ENCODE measurements at places on chromosomes 6 and 20.

DNA sequence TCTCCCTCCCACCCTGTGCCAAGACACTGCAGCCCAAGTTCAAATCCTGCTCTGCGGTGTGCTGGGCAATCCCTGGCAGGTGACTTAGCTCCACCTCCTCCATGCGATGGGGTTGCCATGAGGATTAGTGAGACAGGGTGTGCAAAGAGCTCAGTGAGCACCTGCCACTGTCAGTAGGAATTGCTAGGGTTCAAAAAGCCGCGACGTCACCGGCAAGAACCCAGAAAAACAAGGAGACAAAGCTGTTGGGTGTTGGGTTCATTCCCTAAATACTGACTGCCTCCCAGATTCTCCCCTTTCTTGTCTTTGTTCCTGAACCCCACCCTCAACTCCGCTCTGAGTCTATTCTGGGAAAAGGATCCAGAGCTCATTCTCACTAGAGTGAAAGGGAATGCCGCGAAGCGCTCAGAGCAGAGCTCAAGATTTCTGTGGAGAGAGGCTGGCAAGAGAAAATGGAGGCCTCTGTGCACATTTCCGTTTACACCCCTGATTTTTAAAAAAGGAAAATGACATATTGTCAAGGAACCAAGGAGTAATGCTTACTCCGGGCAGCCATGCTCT, 13.3 kb downstream of the PMEPA1 start:
- H3K27ac ChIP-seq = no peak overlapping the region
- H3K36me3 ChIP-seq = no peaks in the 10 kb centered on the region
- H3K27me3 ChIP-seq = peaks cover 15% of the 10 kb centered on the region
- H3K4me3 ChIP-seq = no peak overlapping the region
- DNase-seq = no peak

DNA sequence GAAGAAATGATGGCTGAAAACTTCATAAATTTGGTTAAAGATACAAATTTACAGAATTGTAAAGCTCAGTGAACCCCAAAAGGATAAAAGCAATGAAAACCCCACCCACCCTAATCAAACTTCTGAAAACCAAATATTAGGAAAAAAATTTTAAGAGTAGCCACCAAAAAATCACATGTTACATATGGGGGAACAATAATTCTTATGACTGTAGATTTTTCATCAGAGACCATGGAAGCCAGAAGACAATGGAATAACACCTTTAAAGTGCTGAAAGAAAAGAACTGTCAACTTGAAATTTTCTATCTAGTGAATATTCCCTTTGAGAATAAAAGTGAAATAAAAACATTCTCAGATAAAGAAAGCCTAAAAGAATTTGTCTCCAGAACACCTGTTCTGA, 24.4 kb downstream of the PROCR start:
- H3K4me3 ChIP-seq = no peak overlapping the region
- no peak for DNase-seq
- H3K4me1 ChIP-seq = no peaks in the 10 kb centered on the region
- no peak overlapping the region for H3K27ac ChIP-seq
- H3K27me3 ChIP-seq = no peaks in the 10 kb centered on the region

DNA sequence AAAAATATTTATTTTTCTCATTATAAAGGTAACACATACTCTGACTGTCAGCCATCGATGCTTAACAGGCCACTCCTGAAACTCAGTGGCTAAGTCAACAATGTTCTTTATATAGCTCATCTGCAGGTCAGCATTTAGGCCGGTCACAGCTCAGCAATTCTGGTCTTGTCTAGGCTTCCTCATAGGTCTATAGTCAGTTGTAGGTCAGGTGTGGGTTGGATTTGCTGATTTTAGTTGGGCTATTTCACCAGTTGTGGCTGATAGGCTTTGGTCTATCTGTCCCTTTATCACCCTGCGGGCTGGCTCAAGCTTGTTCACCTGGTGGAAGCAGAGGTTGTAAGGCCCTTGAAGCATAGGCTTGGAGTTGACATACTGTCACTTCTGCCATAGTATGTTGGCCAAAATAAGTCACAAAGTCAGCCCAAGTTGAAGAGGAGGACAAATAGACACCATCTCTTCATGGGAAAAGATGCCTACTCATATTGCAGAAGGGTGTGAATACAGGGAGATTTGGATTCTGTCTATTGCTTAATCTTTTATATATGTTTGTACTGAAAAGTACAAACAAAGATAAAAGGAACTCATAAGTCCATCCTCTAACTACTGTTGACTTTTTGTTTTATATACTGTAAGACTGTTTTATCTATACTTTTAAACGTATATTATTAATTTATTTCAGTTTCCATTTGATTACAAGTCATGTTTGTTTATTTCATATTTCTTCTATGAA, 75.0 kb downstream of the BCKDHB start:
- peaks cover 3% of the 10 kb centered on the region for H3K36me3 ChIP-seq
- no peaks in the 10 kb centered on the region for H3K27me3 ChIP-seq
- DNase-seq = no peak
- no peaks in the 10 kb centered on the region for H3K4me1 ChIP-seq
- H3K27ac ChIP-seq = no peak overlapping the region

- no peaks in the 10 kb centered on the region for H3K36me3 ChIP-seq
- no peak overlapping the region for H3K27ac ChIP-seq
- peaks cover 9% of the 10 kb centered on the region for H3K4me1 ChIP-seq
- H3K27me3 ChIP-seq = no peaks in the 10 kb centered on the region
- DNase-seq = no peak
These were observed 34.4 kb upstream of the RAB23 start for GRCh38 chr6:57256541-57256940.

DNA sequence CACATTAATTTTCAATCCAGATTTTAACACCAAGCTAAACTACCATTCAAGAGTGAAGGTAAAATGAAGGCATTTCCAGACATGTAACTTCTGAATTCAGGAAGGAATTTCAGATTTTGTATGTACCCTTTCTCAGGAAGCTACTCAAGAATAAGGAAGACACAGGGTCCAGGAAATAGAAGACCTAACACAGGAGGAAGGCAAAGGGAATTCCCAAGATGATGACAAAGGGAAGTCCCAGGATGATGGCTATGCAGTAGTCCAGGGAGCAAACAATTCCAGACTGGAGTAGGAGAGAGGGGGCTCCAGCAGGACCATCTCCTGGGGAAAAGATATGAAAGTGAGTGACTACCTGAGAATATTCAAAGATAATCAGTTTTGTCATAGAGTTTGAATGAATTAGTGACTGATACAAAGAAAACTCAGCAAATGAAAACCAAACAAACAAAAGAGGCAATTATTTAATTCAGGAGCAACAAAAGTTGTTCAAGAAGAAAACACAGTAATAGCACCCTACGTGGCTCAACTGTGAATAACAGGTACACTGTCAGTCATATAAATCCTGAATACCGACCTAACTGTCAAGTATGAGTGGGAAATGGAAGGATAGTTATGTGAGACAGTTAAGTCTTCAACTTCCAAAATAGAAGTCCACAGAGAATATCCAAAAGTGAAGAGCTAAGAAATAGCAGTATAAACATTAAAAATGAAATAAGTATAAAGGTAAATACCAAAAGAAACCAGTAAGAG, 4.0 kb downstream of the RNF24 start:
- DNase-seq = no peak
- no peaks in the 10 kb centered on the region for H3K27me3 ChIP-seq
- H3K36me3 ChIP-seq = peaks cover 12% of the 10 kb centered on the region
- no peak overlapping the region for H3K27ac ChIP-seq

GRCh38 chr6:49570474-49571079, 20.1 kb downstream of the C6orf141 start:
- no peaks in the 10 kb centered on the region for H3K36me3 ChIP-seq
- no peak overlapping the region for H3K27ac ChIP-seq
- no peaks in the 10 kb centered on the region for H3K4me1 ChIP-seq

DNA sequence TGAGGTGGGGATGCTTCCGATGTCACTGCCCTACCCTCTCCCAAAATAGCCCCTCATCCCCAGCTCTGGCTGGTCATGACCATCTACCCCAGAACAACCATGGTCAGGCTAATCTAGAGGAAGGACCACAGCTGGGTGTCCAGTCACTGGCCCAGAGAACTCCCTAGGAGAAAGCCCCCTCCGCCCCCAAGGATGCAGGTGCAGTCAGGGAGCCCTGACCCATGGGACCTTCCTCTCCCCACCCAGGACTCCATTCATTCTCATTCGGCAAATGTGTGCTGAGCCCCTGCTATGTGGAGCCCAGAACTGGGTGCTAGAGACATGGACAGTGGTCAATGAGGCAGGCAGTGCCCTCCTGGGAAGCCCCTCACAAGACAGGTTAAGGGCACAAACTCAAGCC, 60.5 kb downstream of the JPH2 start:
- no peaks in the 10 kb centered on the region for H3K4me1 ChIP-seq
- no peak overlapping the region for H3K4me3 ChIP-seq
- peaks cover 4% of the 10 kb centered on the region for H3K27me3 ChIP-seq
- no peak for DNase-seq

DNA sequence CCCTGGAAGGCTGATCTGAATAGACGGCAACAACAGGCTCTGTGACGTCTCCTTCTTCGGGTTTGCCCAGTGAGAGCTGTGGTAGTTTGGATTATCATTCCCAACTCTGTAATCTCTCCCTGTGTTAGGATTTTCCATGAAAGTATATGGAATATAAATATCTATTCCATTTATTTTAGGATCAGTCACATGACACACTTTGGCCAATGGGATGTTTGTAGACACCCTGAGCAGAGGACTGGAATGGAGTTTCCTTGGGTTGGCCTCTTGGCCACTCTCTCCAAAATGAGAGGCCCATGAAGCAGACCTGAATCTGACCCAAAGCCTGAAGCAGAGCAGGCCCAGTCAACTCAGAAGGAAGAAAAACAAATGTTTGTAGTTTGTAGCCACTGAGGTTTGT, 37.2 kb upstream of the UBR2 start:
- no peaks in the 10 kb centered on the region for H3K27me3 ChIP-seq
- no peak overlapping the region for H3K27ac ChIP-seq
- DNase-seq = no peak

GRCh38 chr20:8851446-8851845, 217.4 kb upstream of the PLCB4 start:
- no peaks in the 10 kb centered on the region for H3K36me3 ChIP-seq
- peaks cover 11% of the 10 kb centered on the region for H3K4me1 ChIP-seq
- peaks cover 4% of the 10 kb centered on the region for H3K27me3 ChIP-seq
- no peak overlapping the region for H3K27ac ChIP-seq
- no peak for DNase-seq
- H3K4me3 ChIP-seq = no peak overlapping the region

DNA sequence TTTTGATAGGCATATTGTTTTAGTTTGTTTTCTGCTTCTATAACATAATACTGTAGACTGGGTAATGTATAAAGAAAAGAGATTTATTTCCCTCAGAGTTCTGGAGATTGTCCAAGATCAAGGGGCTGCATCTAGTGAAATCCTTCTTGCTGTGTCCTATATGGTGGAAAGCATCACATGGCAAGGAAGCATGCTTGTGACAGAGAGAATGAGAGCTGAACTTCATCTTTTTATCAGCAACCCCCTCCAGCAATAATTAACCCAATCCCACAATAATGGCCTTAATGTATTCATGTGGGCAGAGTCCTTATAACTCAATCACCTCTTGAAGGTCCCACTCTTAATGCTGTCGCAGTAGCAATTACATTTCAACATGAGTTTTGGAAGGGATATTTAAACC, 141.4 kb downstream of the CENPW start:
- DNase-seq = no peak
- H3K27ac ChIP-seq = no peak overlapping the region
- H3K4me3 ChIP-seq = no peak overlapping the region
- no peaks in the 10 kb centered on the region for H3K27me3 ChIP-seq
- no peaks in the 10 kb centered on the region for H3K36me3 ChIP-seq

DNA sequence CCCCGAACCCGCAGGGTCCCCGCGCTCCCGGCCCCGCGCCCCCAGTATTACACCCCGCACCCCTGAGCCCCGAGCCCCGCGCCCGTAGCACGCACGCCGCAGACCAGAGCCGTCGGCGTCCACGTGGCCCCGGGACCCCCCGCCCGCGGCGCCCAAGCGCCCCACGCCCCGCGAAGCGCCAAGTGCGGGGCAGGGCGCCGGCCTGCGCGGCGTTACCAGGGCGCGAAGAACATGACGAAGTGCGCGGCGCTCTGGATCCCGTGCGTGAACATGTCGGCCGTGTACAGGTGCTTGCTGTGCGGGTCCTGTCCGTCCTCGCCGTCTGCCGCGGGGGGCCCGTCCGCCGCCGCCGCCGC, 312 bp downstream of the TXNDC5 start:
- no peak for DNase-seq
- peaks cover 5% of the 10 kb centered on the region for H3K36me3 ChIP-seq

GRCh38 chr6:31592396-31592771, 422 bp downstream of the NCR3 start:
- DNase-seq = no peak
- no peaks in the 10 kb centered on the region for H3K36me3 ChIP-seq
- H3K4me1 ChIP-seq = no peaks in the 10 kb centered on the region
- no peak overlapping the region for H3K27ac ChIP-seq
- peaks cover 4% of the 10 kb centered on the region for H3K27me3 ChIP-seq

DNA sequence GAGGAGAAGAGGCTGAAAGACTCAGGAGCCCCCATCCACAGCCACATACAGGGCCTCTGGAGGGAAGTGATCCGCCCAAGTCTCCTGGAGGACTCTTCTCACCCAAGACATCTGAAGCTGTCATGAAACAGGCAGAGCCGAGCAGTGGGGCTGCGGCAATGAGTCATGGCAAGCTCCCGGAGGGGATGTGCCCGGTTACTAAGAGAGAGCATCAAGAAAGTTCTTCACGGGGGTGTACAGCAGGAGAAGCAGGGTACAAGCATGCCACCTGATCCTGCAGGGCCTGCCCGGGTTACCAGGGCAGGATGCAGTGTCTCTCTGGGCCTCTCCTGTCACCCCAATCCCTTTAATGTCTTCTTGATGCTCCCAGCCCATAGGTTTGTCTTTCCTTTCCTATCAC, 21.1 kb downstream of the TRIM26 start:
- H3K27ac ChIP-seq = no peak overlapping the region
- H3K36me3 ChIP-seq = peaks cover 44% of the 10 kb centered on the region
- no peak for DNase-seq
- H3K4me3 ChIP-seq = no peak overlapping the region
- H3K4me1 ChIP-seq = no peaks in the 10 kb centered on the region

DNA sequence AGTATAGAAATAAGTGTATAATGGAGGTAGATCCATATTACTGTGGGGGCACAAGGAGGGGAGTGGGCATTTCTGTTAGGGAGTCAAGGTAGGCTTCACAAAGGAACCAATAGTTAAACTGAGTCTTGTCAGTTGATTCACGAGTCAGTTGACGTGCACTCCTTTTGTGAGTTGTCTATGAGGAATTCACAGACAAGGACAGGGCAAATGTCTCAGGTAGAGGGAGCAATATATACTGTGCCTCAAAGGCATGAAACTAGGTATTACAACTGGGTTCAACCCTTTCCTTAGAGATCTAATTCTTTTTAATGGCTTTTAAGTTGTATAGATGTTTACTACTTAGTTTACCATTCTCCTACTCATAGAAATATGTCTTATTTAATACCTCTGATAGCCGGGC, 11.0 kb downstream of the TMEM14C start:
- no peak for DNase-seq
- no peak overlapping the region for H3K4me3 ChIP-seq
- no peaks in the 10 kb centered on the region for H3K27me3 ChIP-seq
- no peak overlapping the region for H3K27ac ChIP-seq
